Retina (tissue), 1 donor: ENCODE measurements at places on chromosomes 16 and 17.

GRCh38 chr16:28187595-28188004 lies 24.2 kb downstream of the XPO6 start:
- DNase-seq: no peak

- DNase-seq: no peak
These were observed 9.1 kb upstream of the UBB start for GRCh38 chr17:16371742-16372141.

GRCh38 chr17:80361495-80362220 lies 53.3 kb upstream of the ENDOV start:
- DNase-seq: peak; percentile 24

DNA sequence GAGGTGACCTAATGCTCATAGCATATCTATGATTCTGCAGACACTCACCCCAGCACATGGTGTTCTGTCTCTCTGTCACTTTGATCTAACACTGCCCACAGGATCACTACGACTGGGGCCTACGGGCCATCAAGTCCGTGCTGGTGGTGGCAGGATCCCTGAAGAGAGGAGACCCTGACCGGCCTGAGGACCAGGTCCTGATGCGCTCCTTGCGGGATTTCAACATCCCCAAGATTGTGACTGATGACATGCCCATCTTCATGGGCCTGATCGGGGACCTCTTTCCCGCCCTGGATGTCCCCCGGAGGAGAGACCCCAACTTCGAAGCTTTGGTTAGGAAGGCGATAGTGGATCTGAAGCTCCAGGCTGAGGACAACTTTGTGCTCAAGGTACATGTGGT lies 146.4 kb downstream of the DNAH9 start:
- no peak for DNase-seq

DNA sequence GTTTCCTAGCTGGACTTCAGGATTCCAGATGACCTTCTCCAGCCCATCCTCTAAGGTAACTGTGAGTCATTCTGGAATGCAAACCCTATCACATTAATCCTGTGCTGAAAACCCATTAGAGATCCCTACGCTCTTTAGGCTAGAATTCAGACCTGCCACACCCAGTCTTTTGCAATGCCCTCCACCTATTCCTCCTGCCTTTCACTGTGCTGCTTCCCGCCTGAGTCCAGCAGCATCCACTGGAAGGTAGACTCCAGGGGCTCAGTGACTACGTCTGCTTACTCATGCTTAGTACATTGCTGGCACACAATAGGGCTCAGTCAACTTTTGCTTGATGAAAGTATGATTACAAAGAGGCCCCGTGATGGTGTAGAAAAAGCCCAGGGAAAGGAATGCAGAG lies 121.1 kb downstream of the SPACA3 start:
- no peak for DNase-seq

DNA sequence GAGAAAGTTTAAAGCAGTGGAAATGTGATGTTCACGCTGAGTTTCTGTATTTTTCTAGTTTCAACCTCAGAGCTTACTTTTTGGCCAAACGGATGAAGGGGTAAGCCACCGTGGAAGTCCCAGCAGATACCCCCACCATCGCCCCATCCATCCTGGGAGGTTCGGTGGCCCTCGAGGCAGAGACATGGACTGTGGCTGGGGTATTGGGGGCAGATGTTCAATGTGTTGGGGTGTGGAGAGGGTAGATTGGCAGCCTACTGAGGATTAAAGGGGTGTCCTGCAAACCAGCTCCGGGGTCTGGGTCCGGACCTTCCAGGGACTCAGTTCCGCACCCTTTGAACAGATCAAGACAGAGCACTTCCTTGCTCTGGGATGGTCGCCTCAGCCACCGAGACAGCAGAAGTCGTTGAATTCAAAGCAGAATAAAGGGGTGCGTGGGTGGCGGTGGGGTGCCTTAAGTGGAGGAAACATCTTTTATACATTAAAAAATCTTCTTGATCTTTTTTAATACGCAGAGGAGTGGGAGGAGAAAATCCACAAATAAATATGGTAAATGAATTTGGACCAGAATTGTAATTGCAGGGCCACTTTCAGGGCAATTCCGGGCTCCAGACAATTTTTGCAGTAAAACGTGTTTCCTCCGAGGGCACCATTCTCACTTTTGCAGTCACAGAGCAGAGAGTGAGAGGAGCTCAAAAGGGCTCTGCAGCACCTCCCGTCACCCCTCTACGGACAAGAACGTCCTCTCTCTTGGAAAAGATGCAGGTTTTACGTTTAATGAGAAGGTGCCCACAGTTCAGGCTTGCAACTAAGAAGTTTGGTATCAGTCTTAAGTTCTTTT lies 8.2 kb upstream of the CBX8 start:
- DNase-seq: peak; percentile 36

DNA sequence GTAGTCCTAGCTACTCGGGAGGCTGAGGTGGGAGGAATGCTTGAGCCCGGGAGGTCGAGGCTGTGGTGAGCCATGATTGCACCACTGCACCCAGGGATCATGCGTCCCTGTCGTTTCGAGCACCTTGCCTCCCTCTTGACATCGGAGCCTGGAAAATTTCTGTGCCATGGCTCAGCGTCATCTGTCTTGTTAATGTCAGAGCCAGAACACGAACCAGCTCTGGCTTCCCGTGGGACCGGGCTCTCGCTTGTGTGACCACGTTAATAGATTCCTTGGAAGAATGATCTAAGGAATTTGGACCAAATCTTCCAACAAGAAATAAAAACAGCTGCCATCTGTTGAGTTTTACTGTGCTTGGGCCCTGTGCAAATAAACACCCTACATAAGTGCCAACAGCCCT lies 117.7 kb downstream of the ABCC1 start:
- no peak for DNase-seq

GRCh38 chr16:68612996-68613395 lies 32.1 kb upstream of the CDH3 start:
- no peak for DNase-seq

- no peak for DNase-seq
These were observed 26.0 kb upstream of the CIBAR2 start for GRCh38 chr16:85138073-85138824.

DNA sequence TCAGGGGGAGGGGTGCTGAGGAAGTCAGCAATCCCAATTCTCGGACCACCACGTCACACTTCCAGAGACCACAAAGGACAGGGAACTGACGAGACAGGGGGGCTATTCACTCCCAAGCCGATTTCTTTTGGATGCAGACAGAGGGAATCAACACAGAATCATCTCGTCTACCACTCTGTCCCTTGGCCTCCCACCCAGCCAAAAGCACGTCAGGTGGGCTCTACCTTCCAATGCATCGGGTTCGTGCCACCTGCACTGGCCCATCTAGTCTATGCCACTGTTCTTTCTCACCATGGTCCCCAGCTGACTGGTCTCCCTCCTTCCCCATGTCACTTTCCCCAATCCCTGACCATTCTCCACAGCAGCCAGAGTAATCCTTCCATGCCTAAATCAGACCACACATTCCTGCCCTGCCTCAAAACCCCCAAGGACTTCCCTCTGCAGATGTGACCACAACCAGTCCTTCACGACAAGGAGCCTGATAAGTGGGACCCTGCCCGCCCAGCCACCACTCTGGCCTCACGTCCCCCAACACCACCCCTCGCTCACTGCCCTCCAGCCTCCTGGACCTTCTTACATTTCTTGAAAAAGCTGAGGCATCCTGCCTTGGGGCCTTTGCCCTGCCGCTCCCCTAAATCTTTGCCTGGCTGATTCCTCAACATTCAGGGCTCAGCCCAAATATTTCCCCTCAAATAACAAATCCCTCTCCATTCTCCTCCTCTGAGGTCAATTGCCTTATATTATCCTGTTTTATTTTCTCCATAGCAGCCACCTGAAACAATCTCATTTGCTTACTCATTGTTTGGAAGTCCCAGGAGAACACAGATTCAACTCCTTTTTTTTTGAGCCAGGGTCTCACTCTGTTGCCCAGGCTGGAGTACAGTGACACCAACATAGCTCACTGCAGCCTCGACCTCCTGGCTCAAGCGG lies 70.4 kb downstream of the IL21R start:
- DNase-seq: no peak

DNA sequence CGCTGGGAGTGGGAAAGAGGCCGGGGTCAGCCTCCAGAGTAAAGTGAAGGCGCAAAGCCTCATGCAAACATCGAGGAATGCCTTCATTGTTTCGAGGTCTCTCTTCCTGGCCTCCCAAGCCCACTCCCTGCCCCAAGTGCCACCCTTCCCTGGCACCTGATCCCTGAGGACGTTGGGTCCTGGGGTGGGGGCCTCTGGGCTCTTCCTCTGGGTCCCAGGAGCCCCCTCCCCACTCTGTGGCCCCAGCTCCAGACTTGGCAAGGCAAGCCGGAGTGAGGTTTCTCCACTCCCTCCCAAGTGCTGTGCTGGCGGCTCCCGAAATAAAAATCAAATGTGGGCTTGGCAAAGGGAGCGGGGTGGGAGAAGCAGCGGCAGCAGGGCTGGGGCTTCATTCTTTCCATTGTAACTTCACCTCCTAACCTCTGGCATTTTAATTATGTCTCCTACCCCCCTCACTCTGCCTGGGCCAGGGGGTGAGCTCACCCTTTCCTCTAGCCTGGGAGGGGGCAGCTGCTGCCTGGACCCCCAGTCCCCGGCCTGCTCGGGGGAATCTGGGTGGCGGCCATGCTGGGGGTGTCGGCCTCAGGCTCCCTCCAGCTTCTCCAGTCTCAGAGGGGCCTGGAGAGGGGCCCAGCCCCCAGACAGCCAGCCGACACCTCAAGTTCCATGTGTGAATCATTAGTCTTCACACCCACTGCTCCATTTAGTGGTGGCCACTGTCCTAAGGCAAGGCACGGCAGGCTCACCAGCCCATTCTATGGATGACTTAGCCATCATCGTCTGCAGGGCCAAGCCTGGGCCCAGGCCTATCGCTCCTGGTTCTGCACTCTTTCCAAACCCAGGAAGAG lies 14.6 kb upstream of the TMEM92 start:
- DNase-seq: no peak

- peak; percentile 7 for DNase-seq
These were observed 3.2 kb upstream of the SAMD14 start for GRCh38 chr17:50133028-50133768.

DNA sequence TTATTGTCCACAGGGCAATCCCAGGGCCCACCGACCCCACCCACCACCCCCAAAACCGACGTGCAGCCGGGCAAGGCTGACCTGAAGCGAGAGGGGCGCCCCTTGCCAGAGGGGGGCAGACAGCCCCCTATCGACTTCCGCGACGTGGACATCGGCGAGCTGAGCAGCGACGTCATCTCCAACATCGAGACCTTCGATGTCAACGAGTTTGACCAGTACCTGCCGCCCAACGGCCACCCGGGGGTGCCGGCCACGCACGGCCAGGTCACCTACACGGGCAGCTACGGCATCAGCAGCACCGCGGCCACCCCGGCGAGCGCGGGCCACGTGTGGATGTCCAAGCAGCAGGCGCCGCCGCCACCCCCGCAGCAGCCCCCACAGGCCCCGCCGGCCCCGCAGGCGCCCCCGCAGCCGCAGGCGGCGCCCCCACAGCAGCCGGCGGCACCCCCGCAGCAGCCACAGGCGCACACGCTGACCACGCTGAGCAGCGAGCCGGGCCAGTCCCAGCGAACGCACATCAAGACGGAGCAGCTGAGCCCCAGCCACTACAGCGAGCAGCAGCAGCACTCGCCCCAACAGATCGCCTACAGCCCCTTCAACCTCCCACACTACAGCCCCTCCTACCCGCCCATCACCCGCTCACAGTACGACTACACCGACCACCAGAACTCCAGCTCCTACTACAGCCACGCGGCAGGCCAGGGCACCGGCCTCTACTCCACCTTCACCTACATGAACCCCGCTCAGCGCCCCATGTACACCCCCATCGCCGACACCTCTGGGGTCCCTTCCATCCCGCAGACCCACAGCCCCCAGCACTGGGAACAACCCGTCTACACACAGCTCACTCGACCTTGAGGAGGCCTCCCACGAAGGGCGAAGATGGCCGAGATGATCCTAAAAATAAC lies 3.0 kb downstream of the SOX9 start:
- DNase-seq: peak; percentile 77

DNA sequence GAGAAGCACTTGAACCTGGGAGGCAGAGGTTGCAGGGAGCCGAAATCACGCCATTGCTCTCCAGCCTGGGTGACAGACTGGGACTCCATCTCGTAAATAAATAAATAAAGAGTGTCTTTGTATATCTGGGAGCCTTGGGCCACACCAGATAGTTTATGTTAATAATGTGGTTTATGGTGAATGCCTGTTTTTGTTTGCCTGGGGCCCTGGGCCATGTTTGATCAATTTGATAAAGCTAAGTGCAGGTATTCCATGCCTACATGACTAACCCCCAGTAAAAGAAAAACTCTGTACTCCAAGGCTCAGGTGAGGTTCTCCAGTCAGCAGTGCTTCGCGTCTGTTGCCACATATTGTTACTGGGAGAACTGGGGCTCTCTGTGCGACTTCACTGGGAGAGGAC lies 15.1 kb downstream of the SCIMP start:
- DNase-seq: no peak

GRCh38 chr17:35709874-35710273 lies 21.6 kb upstream of the RASL10B start:
- DNase-seq: no peak
